ENCODE measurements at places on chromosomes 12 and 14. TPM values are rescaled to one million over a fixed set of nuclear protein-coding genes. Genes with fewer than 3 reads are reported as not detected.

Gene PTCSC3
- total RNA-seq = not detected

Gene OTOGL
- not detected for total RNA-seq

Gene KRT74
- not detected for total RNA-seq

Gene KRT79
- not detected for total RNA-seq

Gene TMEM233
- not detected for total RNA-seq

Gene A2ML1
- not detected for total RNA-seq

Gene ACOT6
- not detected for total RNA-seq

Gene ASCL1
- not detected for total RNA-seq

Gene ZFHX2
- 0.24 TPM for total RNA-seq

Measured in CD8-positive, alpha-beta T cell (primary cell).